HEK293T (cell line): ENCODE measurements at places on chromosomes 1 and 21.

GRCh38 chr21:39612233-39613040 is at the start of gene B3GALT5:
Gene B3GALT5 (plus strand): TSS chr21:39612940. CDS start chr21:39660560, 47,620 bp downstream.
- peak; percentile 54 for DNase-seq

GRCh38 chr1:228204958-228205357 is 2.9 kb upstream of the OBSCN start:
- DNase-seq, result no peak

- no peak for DNase-seq
Measured at GRCh38 chr1:112488141-112488540, 20.6 kb upstream of the WNT2B start.

- DNase-seq, result no peak
Measured at GRCh38 chr1:109969146-109969829, 15.3 kb upstream of the AHCYL1 start.

DNA sequence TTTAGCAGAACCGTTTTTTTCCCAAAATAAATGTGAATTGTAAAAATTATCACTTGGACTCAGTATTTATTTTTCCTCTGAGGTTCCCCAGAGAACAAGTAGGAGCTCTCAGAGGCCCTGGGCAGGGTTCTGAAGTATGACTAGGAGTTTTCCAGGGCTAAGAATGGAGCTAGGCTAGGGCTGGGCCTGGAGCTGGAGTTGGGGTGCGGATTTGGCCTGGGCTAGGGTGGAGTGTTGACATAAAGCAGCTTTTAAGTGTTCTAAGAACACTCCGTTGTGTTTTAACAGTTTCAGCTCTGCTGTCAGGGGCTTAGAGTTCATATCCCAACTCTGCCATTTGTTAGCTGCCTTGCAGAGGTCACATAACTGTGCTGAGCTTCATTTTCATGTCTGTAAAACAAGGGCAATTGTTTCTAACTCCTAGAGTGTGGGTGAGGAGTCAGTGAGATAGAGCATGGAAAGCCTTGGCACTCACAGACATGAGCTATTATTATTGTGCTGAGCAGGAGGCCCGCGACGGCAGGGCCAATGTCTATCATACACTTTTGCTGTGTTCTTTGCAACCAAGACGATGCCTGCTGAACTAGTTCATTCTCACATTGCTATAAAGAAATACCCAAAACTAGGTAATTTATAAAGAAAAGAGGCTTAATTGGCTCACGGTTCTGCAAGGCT is 51.1 kb downstream of the LACTBL1 start:
- no peak for DNase-seq

DNA sequence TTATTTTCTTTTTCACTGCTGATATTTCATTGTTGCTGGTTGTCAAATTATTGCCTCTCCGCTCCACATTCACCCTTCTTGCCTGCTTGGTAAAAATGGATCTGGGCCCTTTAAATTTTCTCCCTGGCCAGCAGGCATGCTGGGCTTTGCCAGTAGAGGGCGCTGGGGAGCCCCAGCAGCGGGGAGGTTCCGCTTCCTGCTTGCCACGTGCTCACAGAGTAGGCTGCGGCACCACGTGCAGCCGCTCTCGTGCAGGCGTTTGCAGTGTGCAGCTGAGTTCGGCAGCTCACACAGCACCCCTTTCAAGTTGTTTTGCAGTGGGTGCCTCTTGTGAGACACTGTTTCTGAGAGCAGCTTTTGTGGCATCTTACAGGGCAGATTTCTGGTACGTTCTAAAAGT is at the start of gene ACTL8:
TSS of gene ACTL8 (plus strand) at position 214 of the 400 bp plus-strand sequence. CDS start 67,676 bp downstream, outside the sequence.
- DNase-seq, result peak; percentile 28

- DNase-seq, result no peak
Measured at GRCh38 chr1:4700801-4701200, 46.4 kb downstream of the AJAP1 start.

DNA sequence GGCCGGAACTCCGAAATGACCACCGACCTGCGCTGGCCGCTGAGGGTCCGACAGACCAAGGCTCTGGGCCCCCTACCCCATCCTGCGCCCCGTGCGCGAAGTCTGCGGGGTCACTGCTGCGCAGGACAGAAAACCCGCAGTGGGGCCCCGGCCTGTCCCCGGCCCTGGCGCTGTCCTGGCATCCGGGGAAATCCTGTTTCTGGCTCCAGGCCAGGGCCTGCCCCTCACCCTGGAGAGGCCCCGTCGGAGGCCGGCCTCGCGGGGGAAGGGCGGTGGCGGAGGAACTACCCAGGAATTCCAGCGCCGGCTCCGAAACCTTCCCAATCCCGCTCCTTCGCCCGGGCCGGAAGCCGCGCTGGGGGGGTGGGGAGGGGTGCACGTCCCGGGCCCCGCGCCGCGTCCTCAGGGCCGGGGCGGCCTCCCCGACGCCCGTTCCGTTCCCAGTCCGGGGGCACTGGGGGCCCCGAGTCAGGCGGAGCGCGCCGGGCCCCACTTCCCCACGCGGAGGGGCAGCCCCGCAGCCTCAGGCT is 77.0 kb downstream of the MORN1 start:
- DNase-seq, result peak; percentile 72

GRCh38 chr1:176957603-176958002 is 206.9 kb downstream of the ASTN1 start:
- DNase-seq, result no peak

- DNase-seq, result no peak
Measured at GRCh38 chr1:44497422-44498170, 92.5 kb downstream of the RNF220 start.

- DNase-seq, result no peak
Measured at GRCh38 chr1:47505267-47505666, 67.4 kb downstream of the FOXD2 start.

GRCh38 chr1:86069757-86070145 is 86.8 kb downstream of the COL24A1 start:
- DNase-seq, result no peak

- DNase-seq, result no peak
Measured at GRCh38 chr1:221053889-221054288, 174.6 kb downstream of the HLX start.

DNA sequence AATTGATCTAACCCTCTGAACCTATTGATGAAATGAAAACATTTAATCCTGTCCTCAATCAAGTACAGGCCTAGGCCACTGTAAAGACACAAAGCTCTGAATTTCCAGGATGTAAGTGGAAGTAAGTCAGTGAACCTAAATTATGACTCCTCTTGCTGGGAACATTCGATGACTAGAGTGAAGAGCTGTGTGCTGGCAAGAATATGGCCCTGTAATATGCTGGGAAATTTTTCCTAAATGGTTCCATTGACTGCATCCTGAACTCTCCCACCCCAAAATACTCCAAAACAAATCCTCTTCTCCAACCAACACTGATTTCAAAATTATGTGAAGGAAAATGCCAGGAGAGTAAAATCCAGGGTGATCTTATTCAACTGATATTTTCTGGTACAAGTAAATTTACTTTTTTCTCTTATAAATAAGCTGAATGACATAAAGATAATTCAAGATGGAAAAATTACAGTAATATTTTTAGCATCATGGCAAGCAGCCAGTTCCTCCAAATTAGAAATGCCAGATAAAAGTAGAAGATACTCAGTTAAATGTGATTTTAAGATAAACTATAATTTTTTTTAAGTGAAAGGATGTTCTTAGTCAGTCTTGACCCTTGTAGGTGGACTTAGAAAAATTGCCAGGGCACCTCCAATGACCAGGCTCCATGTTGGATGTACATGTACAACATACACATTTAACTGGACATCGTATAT is 269.4 kb downstream of the PTGER3 start:
- no peak for DNase-seq

DNA sequence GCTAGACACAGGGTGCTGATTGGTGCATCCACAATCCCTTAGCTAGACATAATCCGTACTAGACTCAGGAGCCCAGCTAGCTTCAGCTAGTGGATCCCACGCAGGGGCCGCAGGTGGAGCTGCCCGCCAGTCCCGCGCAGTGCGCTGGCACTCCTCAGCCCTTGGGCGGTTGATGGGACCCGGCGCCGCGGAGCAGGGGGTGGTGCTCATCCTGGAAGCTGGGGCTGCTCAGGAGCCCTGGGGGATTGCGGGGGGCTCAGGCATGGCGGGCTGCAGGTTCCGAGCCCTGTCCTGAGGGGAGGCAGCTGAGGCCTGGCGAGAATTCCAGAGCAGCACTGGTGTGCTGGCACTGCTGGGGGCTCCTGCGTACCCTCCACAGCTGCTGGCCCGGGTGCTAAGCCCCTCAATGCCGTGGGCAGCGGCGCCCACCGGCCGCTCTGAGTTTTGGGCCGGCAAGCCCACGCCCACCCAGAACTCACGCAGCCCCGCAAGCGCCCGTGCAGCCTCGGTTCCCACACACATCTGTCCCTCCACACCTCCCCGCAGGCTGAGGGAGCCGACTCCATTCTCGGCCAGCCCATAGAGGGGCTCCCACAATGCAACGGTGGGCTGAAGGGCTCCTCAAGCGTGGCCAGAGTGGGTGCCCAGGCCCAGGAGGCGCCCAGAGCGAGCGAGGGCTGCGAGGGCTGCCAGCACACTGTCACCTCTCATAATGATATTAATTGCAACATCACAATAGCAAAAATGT is 87.4 kb downstream of the CRB1 start:
- DNase-seq, result no peak

- DNase-seq, result no peak
Measured at GRCh38 chr1:10402729-10403274, 3.9 kb downstream of the PGD start.

DNA sequence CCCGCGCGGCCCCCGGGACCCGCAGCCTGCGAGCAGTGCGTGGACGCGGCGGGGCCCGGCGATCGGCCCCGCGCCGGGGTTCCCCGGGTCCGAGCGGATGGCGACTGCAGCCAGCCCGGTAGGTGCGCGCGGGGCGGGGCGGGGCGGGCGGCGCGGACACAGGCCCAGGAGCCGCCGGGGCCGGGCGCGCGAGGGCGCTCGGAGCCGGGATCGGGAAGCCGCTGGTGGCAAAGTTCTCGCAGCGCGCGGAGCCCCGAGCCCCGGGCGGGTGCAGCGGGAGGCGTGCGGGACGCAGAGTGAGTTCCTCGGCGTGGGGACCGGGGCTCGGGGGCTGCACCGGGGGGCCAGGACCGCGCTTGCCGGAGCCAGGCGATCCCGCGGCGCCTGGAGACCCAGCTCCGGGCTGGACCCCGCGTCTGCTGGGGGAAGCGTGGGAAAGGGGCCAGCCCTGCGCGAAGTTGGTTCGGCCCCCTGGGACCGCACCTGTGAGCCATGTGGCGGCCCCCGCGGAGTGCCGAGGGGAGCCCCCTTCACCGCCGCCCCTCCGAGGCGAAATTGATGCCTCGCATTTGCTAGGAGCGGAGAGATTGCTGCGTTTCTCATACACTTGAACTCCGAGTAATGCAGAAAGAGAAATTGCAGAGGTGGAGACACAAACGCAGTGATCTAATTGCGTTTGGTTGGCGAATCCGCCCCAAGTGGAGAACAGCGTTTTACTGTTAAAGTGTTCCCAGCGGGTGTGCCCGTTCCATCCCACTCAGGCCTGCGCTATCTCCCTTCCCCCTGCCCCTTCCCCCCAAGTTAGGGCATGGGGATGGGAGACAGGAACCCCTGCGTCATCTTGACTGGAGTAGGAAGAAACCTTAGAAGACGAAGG is 228.9 kb upstream of the TMEM51 start:
- peak; percentile 60 for DNase-seq

DNA sequence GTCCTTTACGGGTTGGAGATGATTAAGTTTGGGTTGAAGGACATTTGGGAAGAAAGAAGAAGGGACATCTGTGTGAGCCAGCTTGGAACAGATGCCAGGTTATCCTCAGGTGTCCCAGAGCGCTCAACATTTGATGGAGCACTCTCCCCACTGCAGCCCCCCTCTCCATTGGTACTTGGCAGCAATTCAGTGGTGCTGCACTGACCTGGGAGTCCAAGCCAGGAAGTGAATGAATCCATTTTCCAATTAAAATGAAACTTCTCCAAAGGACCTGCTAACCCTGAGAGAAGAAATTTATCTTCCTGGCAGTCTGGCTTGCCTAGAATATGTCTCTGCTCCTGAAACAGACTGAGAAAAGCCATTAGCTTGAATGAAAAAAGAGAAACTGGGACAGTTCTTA is 67.1 kb downstream of the FGGY start:
- DNase-seq, result no peak

DNA sequence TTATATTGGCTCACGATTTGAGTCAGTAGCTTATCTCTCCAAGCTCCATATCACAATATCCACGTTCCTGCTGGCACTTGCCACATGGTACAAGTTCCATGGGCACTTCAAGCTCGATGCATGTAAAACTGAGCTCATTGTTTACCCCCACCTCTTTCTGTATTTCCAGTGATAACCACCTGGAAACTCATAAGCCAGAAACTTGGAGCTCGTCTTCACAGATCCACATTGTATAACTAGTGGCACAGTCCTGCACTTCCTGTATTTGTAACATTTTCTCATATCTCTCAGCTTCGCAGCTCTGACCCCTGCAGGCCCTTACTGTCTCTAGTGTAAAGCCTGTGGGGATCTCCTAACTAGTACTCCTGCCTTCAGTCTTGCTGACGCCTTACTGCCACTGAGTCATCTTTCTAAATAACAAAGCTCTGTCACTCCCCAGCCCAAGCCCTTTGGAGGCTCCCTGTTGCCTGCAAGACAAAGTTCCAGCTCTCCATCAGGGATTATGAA is 6.5 kb upstream of the C2CD4D start:
- DNase-seq, result no peak

DNA sequence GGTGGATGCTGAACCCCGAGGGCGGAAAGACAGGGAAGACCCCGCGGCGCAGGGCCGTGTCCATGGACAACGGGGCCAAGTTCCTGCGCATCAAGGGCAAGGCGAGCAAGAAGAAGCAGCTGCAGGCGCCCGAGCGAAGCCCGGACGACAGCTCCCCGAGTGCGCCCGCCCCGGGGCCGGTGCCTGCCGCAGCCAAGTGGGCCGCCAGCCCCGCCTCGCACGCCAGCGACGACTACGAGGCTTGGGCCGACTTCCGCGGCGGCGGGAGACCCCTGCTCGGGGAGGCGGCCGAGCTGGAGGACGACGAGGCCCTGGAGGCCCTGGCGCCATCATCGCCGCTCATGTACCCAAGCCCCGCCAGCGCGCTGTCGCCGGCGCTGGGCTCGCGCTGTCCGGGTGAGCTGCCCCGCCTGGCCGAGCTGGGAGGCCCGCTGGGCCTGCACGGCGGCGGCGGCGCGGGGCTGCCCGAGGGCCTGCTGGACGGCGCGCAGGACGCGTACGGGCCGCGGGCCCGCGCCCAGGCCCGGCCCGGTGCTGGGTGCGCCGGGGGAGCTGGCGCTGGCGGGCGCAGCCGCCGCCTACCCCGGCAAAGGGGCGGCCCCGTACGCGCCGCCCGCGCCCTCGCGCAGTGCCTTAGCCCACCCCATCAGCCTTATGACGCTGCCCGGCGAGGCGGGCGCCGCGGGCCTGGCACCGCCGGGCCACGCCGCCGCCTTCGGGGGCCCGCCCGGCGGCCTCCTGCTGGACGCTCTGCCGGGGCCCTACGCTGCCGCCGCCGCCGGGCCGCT is 20.7 kb downstream of the FOXO6 start:
- DNase-seq, result no peak

GRCh38 chr21:30164796-30165195 is 1.8 kb downstream of the CLDN17 start:
- no peak for DNase-seq
